ENCODE measurements at places on chromosomes 7 and 10.

- no peak for DNase-seq
Observed at GRCh38 chr7:113368256-113368655, 249.9 kb upstream of the SMIM30 start.

GRCh38 chr7:86668315-86668714, 24.6 kb downstream of the GRM3 start:
- DNase-seq: no peak

DNA sequence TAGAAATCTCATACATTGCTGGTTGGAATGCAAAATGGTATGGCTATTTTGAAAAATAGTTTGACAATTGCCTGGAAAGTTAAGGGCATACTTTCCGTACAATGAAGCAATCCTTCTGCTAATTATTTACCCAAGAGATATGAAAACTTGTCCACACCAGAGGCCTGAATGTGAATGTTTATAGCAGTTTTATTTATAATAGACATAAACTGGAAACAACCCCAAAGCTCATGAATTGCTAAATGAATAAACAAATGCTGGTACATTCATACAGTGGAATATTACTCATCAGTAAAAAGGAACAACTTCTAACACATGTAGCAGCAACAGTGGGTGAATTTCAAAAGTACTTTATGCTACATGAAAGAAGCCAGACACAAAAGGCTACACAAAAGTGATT, 42.7 kb downstream of the MMRN2 start:
- DNase-seq: no peak

GRCh38 chr10:20993830-20994527, 96.9 kb upstream of the NEBL start:
- DNase-seq: peak; percentile 73

GRCh38 chr7:41189866-41190265, 513.0 kb downstream of the INHBA start:
- DNase-seq: peak; percentile 97

DNA sequence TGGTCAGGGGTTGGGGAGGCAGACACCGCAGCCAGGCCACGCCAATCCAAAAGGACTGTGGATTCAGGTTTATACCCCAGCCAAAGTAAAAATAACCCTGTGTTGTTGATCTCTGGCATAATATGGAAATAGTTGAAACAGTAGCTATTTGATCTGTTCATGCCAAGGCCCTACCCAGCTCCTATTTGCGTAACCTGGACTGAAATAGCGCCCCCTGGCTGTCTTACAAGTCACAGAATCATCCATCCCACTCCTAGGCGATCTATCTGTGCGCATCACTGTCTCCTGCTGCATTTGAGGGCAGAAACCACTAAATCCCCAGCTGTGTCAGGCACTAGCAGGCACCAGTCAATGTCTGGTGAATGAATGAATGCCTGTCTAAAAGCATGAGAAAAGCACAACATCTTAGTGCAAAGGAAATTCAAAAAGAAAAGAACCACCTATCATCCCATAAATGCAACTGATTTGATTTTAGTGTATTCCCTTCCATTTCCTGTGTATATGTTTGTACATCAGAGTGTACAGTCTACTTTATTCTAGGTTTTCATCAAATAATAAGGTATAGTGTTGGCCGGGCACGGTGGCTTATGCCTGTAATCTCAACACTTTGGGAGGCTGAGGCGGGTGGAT, 160.0 kb downstream of the SLIT1 start:
- peak; percentile 67 for DNase-seq

DNA sequence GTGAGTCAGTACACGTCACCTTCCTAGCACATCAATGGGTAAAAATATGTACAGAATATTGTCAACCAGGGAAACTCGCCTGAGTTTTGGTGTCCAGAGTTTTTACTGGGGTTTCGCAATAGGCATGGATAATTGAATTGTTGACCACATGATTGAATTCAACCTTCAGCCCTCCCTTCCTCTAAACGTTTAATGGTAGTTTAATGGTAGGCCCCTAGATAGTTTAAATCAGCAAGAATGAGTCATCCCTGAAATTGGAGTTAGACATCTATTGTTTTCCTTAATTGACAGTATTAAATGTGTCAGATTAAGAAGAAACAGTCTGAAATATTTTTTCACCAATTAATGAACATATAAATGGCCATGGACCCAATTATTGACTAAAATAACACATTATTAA, 57.8 kb upstream of the CACNA2D1 start:
- no peak for DNase-seq

DNA sequence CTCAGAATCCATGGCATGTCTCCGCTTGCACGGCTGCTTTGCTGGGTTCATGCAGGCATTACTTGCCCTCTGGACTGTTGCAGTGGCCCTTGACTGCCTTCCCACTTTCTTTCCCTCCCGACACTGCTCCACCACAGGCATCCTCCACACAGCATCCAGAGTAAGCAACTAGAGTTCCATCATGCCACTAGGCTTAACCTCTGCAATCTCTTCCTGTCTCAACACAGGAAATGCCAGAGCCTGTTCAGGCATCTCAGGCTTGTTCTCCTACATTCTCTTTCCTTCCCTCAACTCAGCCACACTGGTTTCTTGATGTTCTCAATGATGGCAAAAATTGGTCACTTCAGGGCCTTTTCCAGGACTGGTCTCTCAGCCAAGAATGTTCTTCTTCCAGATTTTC, 284.5 kb upstream of the KLF6 start:
- peak; percentile 61 for DNase-seq

GRCh38 chr10:36765782-36766414, 359.5 kb upstream of the ANKRD30A start:
- peak; percentile 28 for DNase-seq

- peak; percentile 43 for DNase-seq
Observed at GRCh38 chr7:132614428-132615318, 38.4 kb upstream of the PLXNA4 start.

DNA sequence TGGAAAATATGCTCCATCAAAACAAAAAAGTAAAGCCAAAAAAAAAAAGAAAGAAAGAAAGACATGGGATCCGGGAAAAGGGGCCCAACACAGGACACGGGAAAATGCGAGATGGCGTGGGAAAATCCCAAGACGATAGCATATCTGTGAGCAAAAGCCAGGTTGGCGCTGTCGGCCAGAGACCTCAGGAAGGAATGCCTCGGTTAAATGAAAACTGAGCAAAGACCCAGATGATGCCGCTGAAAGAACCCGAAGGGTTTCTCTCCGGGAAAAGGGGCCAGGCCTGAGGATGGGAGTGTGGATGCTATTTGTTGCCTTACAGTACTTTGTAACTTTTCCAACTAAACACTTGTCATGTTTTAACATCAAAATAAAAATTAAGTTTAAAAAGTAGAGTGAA, 49.5 kb upstream of the PPP2R2D start:
- no peak for DNase-seq

DNA sequence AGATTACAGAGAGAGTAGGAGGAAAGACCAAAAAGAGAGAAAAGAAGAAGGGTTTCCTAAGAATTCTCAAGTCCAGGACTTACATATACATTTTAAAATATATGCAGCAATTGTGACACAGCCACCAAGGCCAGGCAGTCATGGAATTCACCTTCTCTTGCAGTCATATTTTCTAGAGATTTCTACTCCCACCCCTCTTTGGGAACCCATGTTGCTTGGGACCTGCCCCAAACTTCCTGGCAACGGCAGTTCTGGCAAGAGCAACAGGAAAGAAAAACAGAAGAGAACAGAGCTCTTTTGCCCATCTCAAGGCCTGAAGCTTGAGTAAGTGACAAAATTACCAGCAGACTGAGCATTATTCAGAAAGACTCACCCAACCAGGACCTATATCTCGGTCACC, 128.3 kb upstream of the ASAH2 start:
- peak; percentile 34 for DNase-seq

DNA sequence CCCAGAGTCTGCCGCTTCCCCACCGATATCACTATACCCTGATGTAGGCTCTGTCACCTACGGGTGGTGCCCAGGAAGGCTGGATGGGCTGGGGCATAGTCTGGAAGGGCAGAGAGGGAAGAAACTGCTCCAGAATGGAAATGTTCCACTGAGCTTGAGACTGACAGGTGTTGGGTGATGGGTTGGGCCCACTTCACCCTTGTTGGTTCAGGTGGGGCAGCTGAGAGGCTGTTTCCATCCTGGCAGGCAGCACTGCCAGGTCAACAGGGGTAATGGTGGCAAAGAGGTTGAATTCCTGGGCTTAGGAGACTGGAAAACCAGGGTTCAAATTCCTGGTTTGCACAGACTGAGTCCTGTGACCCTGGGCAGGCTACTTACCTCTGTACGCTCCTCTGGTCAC, 28.5 kb upstream of the FRAT2 start:
- DNase-seq: no peak

GRCh38 chr10:95694665-95695064, 938 bp upstream of the TCTN3 start:
- DNase-seq: no peak

DNA sequence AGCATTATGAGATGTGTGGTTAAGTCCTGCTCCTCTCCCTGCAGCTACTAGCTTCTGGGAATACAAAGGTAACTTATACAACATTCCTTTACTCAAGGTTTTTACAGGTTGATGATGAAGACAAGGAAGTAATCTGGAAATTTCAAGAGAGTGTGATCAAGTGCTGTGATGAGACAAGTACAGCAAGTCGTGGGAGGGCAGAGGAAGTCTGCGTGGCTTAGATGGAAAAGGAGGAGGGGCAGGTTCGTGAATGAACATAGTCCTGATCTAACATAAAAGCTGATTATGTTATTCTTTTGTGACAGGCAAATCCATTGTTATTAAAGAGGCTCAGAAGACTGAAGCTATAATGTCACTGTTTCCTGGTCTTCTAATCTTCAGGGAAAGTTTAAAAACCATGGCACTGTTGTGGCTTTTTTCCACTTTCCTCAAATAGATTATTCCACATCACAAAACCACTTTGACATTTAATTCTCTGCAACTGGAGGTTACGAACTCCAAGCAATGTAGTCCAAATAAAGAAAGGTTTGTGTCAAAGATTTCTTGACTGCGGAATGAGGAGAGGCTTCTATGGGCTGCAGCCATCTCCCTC, 84.1 kb downstream of the CPXM2 start:
- DNase-seq: no peak

DNA sequence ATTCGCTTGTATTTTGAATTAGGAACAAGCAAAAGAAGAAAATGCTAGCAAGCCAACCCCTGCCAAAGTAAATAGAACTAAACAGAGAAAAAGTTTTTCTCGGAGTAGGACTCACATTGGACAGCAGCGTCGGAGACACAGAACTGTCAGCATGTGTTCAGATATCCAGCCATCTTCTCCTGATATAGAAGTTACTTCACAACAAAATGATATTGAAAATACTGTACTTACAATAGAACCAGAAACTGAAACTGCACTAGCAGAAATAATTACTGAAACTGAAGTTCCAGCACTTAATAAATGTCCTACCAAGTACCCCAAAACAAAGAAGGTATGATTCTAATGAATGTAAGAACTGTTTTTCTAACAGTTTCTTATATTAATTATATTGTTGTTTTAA, 87.9 kb downstream of the KMT2E start:
- DNase-seq: peak; percentile 28

DNA sequence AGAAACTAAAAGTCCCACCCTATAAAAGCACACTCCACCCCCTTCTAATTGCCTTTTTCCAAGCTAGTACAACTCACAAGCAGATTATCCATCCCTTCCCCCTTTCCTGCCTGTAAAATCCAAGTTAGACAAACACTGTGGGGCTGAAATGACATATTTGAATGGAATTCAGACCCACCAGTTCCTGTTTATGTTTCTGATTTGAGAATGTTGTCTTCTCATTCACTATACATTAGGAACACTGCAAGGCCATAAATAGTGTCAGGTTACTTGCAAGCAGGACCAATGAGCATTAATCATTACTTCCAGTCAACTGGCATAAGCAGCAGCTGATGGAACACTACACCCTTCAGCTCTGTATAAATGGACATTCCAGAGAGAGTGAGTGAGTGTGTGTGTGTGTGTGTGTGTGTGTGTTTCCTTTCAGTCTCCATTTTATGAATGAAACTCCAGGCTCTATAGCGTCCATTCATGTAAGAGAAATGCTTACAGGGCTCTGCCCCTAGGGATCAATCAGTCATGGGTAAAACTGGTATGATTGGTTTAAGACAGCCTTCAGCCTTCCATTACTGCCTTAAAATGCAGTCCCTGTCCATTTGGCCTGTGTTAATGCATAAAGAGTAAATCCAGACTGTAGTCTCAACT, 69.3 kb downstream of the ETV1 start:
- DNase-seq: peak; percentile 99

GRCh38 chr7:27152816-27153442, 546 bp upstream of the HOXA3 start:
- DNase-seq: no peak

GRCh38 chr7:43693687-43694398, 35.5 kb downstream of the COA1 start:
- DNase-seq: peak; percentile 75

All from cardiac fibroblast (primary cell).